WTC11 (cell line): ENCODE measurements at places on chromosomes 5 and 9.

GRCh38 chr5:145129797-145130196 is 705.3 kb downstream of the PRELID2 start:
- H3K36me3 ChIP-seq, result no peaks in the 10 kb centered on the region
- DNase-seq, result no peak
- H3K27me3 ChIP-seq, result no peaks in the 10 kb centered on the region
- H3K4me3 ChIP-seq, result no peak overlapping the region
- H3K27ac ChIP-seq, result no peak overlapping the region

DNA sequence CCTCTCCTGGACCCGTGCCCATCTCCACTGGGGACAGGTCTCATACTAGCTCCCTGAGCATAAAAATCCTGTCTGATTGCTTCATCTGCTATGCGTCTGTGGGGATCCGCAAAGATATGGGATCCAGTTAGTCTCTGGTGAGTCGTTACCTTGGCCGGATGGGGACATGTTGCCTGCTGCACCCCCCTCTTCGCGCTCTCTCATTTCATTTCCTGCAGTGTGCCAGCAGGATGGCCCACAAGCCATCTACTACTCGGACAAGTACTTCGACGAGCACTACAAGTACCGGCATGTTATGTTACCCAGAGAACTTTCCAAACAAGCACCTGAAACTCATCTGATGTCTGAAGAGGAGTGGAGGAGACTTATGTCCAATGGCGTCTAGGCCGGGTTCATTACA is 17.0 kb upstream of the CEP78 start:
- H3K27ac ChIP-seq, result no peak overlapping the region
- peaks cover 11% of the 10 kb centered on the region for H3K36me3 ChIP-seq
- no peak overlapping the region for H3K4me3 ChIP-seq
- peaks cover 9% of the 10 kb centered on the region for H3K4me1 ChIP-seq
- no peak for DNase-seq

DNA sequence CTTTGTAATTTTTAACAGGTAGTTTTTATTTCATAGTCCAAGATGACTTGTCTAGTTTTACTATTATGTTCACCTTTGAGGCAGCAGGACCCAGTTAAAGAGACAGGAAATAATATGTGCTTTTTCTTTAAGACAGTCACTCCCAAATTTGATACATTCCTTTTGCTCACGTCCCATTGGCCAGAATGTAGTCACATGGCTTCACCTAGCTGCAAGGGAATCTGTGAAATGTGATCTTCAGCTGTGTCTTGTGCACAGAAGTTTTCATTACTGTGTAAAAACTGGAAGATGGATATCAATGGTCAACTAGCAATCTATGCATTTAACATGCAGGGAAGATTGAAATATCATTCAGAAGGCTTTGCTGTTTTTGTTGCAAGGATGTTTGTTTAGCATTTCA is 41.1 kb downstream of the XRCC4 start:
- no peaks in the 10 kb centered on the region for H3K4me1 ChIP-seq
- no peak overlapping the region for H3K27ac ChIP-seq
- peaks cover 32% of the 10 kb centered on the region for H3K36me3 ChIP-seq
- no peaks in the 10 kb centered on the region for H3K27me3 ChIP-seq
- H3K4me3 ChIP-seq, result no peak overlapping the region

- H3K4me1 ChIP-seq, result peaks cover 4% of the 10 kb centered on the region
- no peaks in the 10 kb centered on the region for H3K36me3 ChIP-seq
- peaks cover 12% of the 10 kb centered on the region for H3K27me3 ChIP-seq
- no peak overlapping the region for H3K4me3 ChIP-seq
- no peak overlapping the region for H3K27ac ChIP-seq
These were observed 13.1 kb upstream of the IFNA5 start for GRCh38 chr9:21317956-21318923.

- H3K27me3 ChIP-seq, result no peaks in the 10 kb centered on the region
- no peak overlapping the region for H3K4me3 ChIP-seq
- peak overlapping the region; percentile 8; the same call in 1 of the 2 replicates for H3K27ac ChIP-seq
These were observed 620.3 kb upstream of the WWC1 start for GRCh38 chr5:167671176-167671575.

DNA sequence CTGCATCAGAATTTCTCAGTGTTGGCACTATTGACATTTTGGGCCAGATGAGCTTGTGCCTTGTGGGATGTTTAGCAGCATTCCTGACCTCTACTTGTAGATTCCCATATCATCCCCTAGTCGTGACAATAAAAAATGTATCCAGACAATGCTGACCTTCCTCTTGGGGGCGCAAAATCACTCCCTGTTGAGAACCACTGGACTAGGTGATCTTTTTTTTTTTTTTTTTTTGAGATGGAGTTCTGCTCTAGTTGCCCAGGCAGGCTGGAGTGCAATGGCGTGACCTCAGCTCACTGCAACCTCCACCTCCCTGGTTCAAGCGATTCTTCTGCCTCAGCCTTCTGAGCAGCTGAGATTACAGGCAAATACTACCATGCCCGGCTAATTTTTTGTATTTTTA is 22.6 kb downstream of the STXBP1 start:
- H3K4me1 ChIP-seq, result peaks cover 30% of the 10 kb centered on the region
- H3K27ac ChIP-seq, result no peak overlapping the region
- H3K27me3 ChIP-seq, result no peaks in the 10 kb centered on the region
- H3K36me3 ChIP-seq, result no peaks in the 10 kb centered on the region
- DNase-seq, result peak; percentile 25

DNA sequence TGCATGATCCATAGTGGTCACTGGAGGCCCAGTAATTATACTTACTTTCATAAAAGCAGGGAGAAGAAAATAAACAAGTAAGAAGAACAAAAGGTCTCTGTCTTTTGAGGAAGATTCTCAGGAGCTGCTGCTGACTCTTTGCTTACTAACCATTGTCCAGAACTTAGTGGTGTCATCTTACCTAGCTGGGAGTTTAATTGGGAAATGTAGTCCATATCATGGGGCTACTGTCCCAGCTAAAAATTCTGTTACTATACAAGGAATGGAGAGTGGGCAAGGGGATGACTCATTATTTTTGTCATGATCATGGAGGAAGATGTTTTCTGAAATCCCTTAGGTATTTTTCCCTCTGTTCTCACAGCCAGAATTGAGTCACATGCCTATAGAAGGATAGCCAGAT is 639.3 kb downstream of the MTRR start:
- no peaks in the 10 kb centered on the region for H3K27me3 ChIP-seq
- no peaks in the 10 kb centered on the region for H3K36me3 ChIP-seq
- peaks cover 10% of the 10 kb centered on the region; the same call in 1 of the 2 replicates for H3K4me1 ChIP-seq

GRCh38 chr9:5364294-5365024 is 24.8 kb upstream of the RLN1 start:
- H3K27ac ChIP-seq, result no peak overlapping the region
- no peaks in the 10 kb centered on the region for H3K36me3 ChIP-seq
- 0 out of 2 replicates have a peak, but pooled peaks cover 9% of the 10 kb centered on the region for H3K4me1 ChIP-seq
- H3K27me3 ChIP-seq, result no peaks in the 10 kb centered on the region

GRCh38 chr9:37984672-37985611 is 81.0 kb upstream of the SLC25A51 start:
- no peaks in the 10 kb centered on the region for H3K27me3 ChIP-seq
- H3K36me3 ChIP-seq, result no peaks in the 10 kb centered on the region
- no peak for DNase-seq
- H3K27ac ChIP-seq, result no peak overlapping the region

DNA sequence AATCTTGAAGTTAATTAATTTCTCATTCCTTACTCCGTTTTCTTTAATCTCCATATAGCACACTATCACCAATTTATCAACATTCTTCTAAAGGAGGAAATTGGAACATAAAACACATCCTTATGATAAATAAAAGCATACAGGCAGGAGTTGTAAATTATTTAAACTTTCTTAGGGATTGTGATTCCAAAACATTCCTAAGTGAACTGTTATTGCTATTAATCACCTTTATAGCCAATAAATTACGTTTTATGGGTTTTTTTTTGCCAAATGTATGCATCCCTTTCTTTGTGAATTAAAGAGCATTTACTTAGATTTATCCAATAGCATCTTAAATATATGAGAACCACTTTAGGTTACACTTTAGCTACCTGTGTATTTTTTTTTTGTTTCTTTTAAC is 55.3 kb downstream of the FBXO4 start:
- no peaks in the 10 kb centered on the region for H3K36me3 ChIP-seq
- no peak for DNase-seq
- H3K4me1 ChIP-seq, result no peaks in the 10 kb centered on the region
- H3K4me3 ChIP-seq, result no peak overlapping the region
